ENCODE measurements at places on chromosomes 12 and 14.

GRCh38 chr14:73833034-73833433, 18.6 kb upstream of the PTGR2 start:
- DNase-seq = no peak

GRCh38 chr12:69026336-69026735, 93.4 kb upstream of the CPM start:
- no peak for DNase-seq

GRCh38 chr14:54447231-54447692, 6.1 kb upstream of the CNIH1 start:
- no peak for DNase-seq

GRCh38 chr12:124267205-124267778, 27.6 kb upstream of the RFLNA start:
- no peak for DNase-seq

- DNase-seq = no peak
These were observed 397.4 kb upstream of the OR4E1 start for GRCh38 chr14:22071006-22071405.

DNA sequence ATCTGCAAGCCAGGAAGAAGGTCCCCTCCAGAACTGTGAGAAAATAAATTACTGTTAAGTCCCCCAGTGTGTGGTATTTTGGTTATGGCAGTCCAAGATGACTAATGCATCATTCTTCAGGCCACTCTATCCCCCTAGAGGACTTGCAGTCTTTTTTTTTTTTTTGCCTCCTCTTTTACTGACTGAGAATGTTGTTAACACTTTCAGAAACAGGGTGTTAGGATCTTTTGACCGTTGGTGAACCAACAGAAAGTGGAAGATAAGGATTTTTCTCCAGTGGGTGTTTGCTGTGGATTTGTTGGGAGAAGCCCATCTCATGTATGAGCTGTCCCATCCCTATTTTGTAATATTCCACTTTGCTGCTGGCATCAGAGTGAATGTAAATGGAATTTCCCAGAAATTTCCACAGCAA, 37.8 kb downstream of the MARK3 start:
- DNase-seq = no peak

GRCh38 chr12:22635812-22636211, 10.8 kb downstream of the ETNK1 start:
- DNase-seq = no peak

GRCh38 chr14:38226366-38226765, 18.7 kb downstream of the SSTR1 start:
- DNase-seq = no peak

DNA sequence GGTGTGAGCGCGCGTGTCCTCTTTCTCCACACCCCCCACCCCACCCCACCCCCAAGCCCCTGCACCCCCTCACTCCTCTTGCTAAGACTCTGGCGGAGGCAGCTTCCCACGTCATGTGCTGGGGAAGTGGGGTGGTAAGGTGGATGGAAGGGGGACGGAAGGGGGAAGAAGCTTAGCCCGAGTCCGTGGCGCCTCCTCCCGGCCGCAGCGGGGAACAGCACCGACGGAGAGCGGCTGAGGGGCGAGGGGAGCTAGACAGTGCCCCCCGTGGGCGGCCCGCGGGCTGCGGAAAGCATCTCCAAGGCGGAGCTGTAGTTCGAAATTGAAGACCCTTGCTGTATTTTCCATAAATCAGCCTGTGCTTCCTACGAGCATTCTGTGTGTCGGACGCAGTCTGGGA, 588 bp upstream of the GRIN2B start:
- no peak for DNase-seq

GRCh38 chr12:41497409-41497808, 309.3 kb downstream of the PDZRN4 start:
- no peak for DNase-seq

DNA sequence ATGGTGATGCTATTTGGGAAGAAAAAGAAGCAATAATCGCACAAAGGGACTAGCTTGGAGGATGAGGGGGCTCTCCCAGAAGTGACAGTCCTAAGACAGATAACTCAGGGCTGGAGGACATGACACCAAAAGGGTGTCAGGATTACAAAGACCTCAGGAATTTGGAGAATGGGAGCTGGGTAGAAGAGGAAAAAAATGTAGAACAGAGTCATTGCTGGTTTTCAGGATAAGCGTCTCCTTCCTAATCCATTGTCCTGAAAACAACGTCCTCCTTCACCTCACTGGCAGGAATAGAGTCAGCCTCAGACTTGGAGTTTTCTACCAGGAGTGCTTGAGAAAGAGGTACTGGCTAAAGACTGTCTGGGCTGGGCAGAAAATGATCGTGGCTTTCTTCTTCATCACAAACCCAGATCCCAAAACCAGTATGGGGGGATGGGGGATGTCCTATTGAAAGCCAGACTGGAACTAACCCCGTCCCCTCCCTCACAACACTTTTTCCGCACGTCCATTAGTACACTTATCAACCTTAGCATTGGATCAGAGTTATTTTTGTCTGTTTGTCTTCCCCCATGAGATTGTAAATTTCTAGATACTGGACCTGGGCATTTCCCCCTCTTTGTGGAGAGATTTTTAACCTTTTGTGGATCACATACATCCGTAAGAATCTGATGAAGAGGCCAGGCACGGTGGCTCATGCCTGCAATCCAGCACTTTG, 14.3 kb downstream of the B4GALNT3 start:
- no peak for DNase-seq

DNA sequence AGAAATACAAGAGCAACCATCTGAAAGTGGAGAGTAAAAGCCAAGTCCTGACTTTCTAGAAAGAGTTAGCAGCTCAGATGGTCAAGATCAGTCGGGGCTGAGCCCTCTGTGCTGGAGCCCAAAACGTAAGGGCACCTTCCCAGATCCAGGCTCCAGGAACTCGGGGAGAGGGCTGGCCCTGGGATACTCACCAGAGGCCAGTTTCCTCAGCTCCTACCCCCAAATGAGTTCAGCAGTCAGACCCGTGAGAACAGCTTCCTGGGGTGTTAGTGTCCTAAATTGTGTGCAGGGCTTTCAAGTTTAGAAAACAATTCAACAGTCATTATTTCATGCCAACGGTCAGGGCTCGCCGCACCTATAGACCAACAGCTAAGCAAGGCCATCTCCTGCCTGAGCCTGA, 147.6 kb upstream of the FKBP4 start:
- no peak for DNase-seq

- no peak for DNase-seq
These were observed 17.1 kb upstream of the AMN start for GRCh38 chr14:102905116-102906108.

DNA sequence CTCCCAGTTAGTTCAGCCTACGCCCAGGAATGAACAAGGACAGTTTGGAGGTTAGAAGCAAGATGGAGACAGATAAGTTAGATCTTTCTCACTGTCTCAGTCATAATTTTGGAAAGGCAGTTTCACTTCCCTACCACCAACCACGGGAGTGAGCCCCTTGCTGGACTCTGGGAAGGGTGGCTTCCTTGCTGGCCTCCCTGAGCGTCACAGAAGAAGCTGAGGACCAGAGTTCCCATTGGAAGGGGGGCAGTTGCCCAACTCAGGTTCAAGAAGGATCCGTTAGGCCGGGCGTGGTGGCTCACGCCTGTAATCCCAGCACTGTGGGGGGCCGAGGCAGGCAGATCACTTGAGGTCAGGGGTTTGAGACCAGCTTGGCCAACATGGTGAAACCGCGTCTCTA, 106.2 kb upstream of the MAX start:
- DNase-seq = no peak

DNA sequence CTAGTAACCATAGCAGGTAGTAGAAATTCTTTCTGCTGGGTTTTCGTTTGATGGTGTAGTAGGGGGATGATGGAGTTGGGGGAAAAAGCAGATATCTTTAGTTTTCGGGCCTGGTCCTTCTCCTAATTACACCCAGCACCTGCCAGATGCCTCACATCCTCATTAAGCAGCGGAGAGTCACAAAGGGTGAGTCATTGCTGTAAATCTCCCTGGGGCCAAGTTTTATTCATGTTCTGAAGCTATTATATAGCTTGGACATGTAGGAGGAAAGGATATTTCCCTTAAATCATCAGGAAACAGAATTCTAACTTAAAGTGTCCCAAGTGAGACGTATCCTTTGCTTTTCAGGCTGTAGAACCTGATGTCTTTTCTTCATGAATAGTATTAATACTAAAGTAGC, 4.9 kb upstream of the NECAP1 start:
- no peak for DNase-seq

- no peak for DNase-seq
These were observed 43.2 kb downstream of the CALM1 start for GRCh38 chr14:90440021-90440451.

Measured in amygdala (tissue), 56 donors.